GF-D8 (cell line): ENCODE measurements at places on chromosomes 2 and 18.

- DNase-seq = no peak
Observed at GRCh38 chr2:176056406-176056805, 27.4 kb downstream of the EVX2 start.

DNA sequence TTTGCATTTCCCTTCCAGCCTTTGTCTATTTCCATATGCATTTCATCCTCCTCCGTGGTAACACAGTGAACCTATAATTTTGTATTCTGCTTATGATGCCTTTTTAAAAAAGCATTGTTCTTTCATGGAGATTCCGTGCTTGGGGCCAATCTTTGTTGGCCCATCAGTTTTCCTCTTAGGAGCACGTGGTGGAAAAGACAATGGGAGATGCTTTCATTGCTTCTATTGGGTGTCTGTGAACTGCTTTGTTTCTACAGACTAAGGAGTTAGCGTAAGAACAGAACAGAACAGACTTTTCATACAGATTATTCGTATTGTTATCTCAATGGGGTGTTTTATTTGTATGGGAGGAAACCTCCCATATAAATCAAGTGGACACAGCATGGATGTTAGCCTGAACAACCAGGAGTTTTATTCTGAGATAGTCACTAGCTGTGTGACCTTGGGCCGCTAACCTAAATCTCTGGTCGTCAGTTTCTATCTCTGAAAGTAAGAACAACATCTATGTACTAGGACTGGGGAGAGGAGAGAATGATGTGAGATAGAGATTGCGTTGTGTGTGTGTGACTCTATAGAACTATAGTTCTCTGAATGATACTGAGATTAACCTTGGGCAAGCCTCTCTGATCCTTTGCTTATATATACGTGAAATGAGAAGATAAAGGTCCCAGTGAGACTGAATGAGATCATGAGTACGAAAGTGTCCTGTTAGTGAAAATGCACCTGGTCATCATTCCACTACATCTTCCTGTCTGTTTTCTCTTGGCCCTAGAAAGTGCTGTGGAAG lies 22.9 kb upstream of the YWHAQ start:
- no peak for DNase-seq

GRCh38 chr2:30234180-30234971 lies 3.0 kb downstream of the LBH start:
- no peak for DNase-seq

DNA sequence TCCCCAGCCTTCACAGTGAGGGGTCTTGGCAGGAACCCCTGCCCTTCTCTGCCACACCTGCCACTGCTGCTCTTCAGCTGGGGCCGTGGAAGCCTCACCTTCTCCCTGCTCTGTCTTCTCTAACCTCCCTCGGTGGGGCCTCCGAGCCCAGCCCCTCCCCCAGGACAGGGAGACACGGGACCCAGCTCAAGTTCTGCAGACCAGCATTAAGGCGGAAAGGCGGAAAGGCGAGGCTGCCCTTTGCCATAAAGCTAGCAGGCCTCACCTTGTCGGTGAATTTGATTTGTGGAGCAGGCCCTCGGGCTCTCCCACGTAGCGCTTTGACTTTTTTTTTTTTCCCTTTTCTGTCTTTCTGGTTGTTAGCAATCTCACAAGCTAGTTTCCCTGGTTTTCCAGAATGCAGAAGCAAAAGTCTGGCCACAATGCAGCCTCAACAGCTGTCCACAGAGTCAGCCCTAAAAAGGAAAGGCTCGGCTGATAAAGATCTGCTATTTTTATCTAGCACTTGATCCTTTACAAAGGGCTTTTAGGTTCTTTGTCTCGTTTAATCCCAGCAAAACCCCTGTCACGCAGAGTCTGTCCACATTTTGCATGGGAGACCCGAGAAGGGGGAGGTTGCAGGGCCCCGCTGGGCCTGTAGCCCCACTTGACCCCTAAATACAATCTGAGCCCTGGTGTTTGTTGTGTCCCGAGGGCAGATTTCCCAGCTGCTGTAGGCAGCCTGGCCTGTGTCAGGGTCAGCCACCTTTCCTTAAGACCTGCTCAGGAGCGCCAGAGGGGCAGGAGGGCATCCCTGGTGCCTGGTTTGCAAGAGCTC lies 6.0 kb downstream of the ITM2C start:
- DNase-seq = peak; percentile 77

DNA sequence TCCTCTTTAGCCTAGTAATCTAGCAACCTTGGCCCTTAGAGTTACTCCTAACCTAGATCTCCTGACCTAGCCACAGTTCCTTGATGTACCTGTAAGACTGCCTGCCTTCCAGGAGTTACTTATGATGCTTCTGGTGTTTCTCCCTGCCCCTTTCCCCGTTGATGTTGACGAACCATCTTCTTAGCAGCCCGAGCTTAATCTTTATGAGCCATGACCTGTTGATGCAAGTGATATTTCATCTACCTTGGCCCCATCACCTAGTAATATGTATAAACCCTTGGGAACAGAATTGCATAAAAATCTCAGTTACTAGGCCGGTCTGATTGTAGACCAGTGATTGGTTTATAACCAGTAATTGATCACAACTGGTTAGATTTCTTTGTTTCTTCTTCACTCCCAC lies 2.7 kb downstream of the IMPACT start:
- no peak for DNase-seq
